ENCODE measurements at places on chromosomes 16 and 17.

DNA sequence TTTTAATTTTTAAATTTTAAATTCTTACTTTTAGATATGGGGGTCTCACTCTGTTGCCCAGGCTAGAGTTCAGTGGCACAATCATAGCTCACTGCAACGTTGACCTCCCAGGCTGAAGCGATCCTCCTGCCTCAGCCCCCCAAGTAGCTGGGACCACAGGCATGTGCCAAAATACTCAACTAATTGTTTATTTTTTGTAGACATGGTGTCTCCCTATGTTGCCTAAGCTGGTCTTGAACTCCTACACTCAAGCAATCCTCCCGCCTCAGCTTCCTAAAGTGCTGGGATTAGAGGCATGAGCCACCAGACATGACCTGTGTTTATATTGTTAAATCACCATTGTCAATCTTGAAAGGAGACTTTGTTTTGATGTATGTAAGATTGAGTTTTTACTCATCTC is 332.2 kb downstream of the WWOX start:
- no peak for DNase-seq

- no peak for DNase-seq
These were observed 63.4 kb downstream of the ADCY9 start for GRCh38 chr16:4052801-4053293.

GRCh38 chr16:21613781-21614180 is 14.4 kb downstream of the METTL9 start:
- no peak for DNase-seq

DNA sequence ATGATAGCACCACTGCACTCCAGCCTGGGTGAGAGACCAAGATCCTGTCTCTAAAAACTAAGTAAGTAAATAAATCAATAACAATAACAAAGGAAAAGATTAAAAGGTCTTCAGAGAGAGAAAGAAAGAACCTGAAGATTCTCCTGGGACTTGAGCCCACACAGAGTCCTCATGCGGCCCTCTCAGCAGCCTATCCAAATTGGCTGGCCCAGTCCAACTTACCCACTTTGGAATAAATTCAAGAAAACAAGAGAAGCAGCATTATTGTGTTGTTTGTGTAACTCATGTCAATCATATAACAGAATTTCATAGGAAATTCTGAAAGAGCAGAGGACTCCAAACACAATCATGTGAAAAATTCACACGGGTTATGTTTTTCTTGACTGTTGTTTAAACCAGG is 3.8 kb downstream of the SLX4 start:
- no peak for DNase-seq

- no peak for DNase-seq
These were observed 2.5 kb downstream of the ADAT1 start for GRCh38 chr16:75620326-75621169.

- DNase-seq, result no peak
These were observed 234.8 kb downstream of the GSG1L start for GRCh38 chr16:27828671-27829070.

DNA sequence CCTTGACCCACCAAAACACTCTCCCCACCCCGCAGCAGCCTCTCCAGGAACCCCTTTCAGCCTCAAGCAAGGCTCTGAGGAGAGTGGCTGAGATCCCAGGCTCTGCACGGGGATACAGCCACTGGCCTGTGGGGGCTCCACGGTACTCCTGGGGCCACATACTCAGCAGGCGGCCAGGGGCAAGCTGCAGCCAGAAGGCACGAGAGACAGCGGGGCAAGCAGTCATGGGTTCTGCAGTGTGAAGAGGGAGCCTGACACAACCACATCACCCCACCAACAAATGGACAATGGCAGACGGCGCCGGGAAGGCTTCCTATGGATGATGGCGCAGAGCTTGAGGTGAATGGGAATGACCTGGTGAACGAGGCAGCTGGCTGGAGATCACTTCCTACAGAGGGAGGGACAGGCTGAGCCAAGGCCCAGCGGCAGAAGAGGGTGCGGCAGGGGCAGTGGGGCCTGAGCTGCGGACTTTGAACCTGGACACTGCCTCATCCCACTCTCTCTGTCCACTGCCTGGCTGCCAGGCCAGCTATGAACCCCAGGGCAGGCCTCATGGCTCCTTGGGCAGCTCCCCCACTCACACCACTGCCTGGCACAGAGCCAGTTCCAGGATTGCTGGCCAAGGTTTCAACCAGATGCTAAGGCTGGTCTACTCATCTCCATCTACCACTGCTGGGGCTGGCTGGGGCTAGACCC is 10.8 kb upstream of the BCAR1 start:
- no peak for DNase-seq

DNA sequence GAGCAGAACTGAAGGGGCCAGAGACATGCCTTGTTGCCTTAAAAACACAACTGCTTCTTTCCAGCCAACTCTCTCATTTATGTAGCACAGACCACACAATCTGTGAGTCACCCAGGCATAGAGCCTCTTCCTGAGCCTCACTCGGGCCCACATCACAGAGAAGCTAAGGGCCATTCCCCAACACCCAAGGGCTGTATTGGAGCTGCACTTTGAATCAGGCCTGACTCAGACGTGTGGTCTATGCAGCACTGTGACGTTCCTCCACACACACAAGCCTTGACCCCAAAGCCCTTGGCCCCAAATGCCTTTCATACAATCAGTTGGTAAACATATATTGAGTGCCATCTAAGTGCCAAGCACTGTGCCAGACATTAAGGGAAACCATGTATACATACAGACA is 308.9 kb upstream of the DYNLRB2 start:
- peak; percentile 39 for DNase-seq

DNA sequence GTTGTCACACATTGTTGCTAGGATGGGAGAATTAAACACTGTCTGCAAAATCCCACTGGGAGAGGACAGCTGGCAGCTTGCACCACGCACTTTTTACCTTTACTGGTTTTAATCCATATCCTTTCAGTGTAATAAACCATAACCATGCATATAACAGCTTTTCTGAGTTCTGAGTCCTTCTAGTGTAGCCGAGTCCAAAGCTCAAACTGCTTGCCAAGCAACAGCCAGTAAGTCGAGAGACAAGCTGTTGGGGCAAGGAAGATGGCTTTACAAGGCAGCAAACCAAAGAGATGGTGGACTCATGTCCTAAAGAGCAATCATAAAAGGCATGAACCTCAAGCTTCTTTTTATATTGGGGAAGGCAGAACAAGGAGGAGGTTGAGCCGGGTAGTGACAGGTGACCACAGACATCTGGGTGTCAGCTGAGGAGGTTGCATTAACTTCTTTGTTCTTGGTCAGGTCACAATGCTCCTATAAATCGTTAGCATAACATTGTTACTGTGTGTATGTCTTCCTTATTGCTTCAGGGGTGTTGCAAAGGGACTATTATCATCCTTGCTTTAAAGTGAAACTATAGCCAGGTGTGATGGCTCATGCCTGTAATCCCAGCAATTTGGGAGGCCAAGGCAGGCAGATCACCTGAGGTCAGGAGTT is 7.3 kb upstream of the CD300H start:
- no peak for DNase-seq
